Sciatic nerve (tissue), 2 donors: ENCODE measurements at places on chromosomes 11 and 22. TPM values are rescaled to one million over a fixed set of nuclear protein-coding genes. Genes with fewer than 3 reads are reported as not detected.

ANKK1 gene
- total RNA-seq: 0.98 TPM

SBF1 gene
- 73.4 TPM for total RNA-seq

GAB2 gene
- 63.3 TPM for total RNA-seq

PLCB3 gene
- 23.6 TPM for total RNA-seq

MLC1 gene
- 0.45 TPM for total RNA-seq
